Sciatic nerve (tissue), 2 donors: ENCODE measurements at places on chromosomes 2 and 18.
A peak's percentile ranks its signal among the peaks of the same experiment; 100 is the strongest.

- no peak for DNase-seq
Observed at GRCh38 chr2:152055366-152056108, 43.3 kb downstream of the CACNB4 start.

DNA sequence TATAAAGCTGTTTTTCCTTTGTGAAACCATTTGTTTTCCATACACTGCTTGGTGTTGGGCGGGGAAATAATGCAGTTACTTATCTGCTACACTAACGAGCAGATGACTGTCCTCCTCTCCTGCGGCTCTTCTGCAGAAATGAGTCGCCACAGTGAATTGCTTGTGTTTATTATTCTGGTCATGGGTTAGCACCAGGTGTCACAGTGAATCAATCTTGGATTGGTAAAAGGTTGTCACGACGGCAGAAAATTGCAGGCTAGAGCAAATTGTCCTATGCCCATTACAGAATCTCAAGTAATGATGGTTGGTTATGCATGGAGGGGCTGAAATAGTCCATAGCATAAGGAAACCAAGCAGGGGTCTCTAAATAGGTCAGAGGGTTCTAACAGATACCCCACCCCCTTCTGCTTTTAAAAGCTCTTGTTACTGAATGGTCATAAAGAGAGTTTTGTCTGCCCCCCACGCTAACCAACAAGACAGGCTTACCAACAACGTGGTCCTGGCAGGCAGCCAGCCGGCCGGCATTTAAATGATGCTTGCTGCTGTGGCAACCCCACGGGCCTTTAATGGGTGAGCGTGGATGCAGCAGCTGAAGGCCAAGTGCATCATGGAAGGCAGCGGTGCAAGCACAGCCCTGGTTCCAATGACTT is 29.5 kb downstream of the RAB31 start:
- peak; percentile 75 for DNase-seq

- no peak for DNase-seq
Observed at GRCh38 chr2:216086207-216086893, 4.6 kb downstream of the TMEM169 start.

- no peak for DNase-seq
Observed at GRCh38 chr2:25165992-25166875, 2.1 kb downstream of the POMC start.

GRCh38 chr18:24567199-24567598 is 106.8 kb downstream of the HRH4 start:
- DNase-seq = no peak

- DNase-seq = peak; percentile 52
Observed at GRCh38 chr2:43030551-43031307, 195.7 kb downstream of the ZFP36L2 start.

DNA sequence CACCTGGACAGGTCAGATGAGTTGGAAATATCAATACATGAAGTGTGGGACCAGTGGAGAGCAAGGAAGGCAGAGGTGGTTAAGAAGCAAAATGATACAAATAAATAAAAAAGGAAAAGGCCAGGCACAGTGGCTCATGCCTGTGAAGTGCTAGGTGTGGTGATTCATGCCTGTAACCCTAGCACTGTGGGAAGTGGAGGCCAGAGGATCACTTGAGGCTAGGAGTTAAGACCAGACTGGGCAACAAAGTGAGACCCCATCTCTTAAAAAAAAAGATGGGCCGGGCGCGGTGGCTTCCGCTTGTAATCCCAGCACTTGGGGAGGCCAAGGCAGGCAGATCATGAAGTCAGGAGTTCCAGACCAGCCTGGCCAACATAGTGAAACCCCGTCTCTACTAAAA is 2.9 kb downstream of the STON1 start:
- DNase-seq = no peak

GRCh38 chr2:60555783-60556139 is 2.3 kb upstream of the BCL11A start:
- DNase-seq = no peak

GRCh38 chr2:23007631-23008235 is 377.2 kb upstream of the KLHL29 start:
- DNase-seq = no peak

GRCh38 chr2:11338580-11338979 is 5.9 kb downstream of the ROCK2 start:
- no peak for DNase-seq

- DNase-seq = no peak
Observed at GRCh38 chr2:161068670-161069069, 91.6 kb upstream of the TANK start.

- DNase-seq = no peak
Observed at GRCh38 chr2:197786010-197786877, 1.1 kb upstream of the BOLL start.

DNA sequence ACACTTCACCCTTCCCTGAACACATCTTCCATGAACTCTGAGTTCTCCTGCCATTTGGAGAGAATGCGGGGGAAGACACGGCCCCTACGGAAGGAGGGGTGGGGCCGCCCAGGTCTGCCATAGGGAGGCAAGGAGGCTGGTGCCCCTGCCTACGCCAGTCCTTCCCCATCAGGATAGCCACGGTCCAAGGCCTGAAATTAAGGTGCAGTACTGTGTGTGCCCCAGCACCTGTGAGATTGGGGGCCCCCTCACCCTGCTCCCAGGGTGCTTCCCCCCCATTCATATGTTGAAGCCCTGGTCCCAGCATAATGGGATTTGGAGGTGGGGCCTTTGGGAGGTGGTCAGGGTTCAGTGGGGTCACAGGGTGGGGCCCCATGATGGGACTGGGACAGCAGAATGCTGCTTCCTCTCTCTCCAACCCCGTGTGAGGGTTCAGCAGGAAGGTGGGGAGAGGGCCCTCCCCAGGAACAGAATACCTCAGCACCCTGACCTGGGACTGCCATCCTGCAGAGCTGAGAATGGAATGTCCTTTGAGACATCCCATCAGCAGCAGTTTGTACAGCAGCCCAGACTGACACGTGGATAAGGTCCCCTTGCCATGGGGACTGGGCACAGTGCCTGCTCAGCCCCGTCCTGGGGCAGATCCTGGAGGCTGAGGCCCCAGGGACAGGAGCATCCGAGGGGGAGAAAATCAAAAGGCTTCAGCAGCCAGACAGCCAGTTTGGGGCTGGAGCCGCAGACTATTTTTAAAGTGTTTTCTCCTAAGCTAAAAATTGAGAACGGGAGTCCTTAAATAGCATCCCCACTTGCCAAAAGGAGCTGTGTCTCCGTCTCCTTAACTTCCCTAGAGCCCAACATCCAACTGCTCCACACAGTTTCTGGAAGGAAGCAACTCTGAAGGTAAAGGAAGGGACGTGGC is 105.1 kb downstream of the NDUFA10 start:
- DNase-seq = no peak

DNA sequence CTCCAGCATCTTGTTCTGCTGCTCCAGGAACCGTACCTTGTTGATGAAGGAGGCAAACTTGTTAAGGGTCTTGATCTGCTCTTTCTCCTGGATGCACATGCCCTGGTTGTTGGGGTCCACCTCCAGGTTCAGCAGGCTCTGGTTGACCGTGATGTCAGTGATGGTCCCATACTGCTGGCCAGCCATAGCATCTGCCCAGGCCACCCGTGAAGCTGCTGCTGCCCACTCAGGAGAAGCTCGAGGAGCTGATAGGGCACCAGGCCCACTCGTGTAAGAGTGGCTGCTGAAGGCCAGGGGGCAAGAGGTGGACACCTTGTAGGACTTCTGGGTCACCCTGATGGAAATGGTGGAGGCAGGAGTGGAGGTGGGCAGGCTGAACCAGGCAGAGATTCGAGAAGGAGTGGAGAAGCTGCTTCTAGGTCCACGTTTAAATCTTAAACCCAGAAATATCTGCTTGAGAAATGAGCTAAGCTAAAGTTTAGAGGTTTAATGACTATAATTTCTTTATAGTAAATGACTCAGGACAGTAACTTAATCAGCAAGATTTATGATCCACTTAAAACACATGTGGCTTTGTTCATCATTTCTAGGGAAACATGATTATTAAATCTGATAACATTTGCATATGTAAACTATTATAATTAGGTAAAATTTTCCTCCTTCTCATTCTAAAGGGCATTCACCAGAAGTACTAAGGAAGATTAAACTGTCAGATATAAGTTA is 358.7 kb upstream of the SETBP1 start:
- DNase-seq = no peak

- DNase-seq = no peak
Observed at GRCh38 chr2:25608718-25609117, 64.7 kb downstream of the DTNB start.

DNA sequence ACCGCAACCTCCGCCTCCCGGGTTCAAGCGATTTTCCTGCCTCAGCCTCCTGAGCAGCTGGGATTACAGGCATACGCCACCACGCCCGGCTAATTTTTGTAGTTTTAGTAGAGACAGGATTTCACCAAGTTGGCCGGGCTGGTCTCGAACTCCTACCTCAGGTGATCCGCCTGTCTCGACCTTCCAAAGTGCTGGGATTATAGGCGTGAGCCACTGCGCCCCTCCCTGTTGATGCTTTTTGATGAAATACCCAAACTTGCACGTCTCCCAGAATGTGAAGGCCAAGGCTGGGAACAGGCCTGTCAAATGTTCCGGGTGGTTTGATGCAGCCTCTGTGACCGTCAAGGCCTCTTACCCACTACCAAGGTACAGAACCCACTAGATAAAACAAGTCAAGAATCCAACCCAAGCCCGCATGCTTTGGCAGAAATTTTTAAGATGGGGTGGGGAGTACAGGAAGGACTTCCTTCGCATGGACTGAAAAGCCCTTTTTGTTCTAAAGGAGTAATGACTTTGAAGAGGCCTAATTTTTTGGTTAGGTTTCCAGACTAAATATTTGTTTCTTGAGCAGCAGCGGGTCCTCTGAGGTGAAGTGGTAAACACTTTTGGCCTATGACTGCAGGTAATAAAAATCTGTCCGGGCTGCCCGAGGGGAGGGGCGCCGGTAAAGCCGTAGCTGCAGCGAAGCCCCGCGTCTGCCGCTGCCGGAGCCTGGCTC is 3.7 kb upstream of the EVX2 start:
- no peak for DNase-seq

DNA sequence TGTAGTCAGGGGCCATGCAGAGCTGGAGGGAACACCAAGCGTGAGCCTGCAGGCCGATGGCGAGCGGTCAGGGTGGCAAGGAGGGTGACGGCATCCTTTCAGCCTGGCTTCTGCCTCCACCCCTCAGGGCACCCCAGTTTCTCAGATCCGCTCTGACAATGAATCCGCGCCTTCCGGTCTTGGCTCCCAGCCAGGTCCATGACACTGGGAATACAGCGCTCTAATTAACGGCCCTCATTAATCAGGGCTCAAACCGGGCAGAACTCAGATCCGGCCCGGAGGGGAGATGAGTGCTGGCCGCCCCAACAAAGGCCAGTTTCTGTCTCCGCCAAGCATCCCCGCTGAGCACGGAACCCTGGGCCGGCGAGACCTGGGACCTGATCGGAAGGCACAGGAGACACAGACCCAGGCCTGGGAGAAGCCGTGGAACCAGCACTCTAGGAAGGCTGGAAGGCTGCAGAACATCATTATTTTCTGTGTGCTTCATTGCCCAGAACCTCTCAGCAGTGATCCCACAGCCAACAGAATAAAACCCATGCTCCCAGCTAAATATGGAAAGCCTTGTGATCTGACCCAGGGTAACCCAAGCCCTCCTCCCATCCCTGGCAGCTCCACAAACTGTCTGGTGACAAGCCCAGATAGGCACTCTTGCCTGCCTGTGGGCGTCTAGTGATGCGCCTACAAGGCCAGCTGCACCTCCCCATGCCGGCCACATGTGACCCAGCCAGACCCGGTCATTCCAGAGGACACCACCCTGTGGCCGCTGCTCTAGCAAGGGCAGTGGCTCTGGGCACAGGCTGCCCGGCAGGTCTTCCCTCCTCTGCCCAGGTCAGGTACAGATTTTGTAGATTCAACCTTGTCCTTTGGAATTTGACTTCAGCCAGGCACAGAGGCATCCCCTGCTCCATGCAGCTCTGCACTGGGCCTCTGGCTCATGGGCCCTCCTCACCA is 438.7 kb upstream of the MYT1L start:
- DNase-seq = no peak

- no peak for DNase-seq
Observed at GRCh38 chr2:239114616-239115265, 266.9 kb downstream of the TWIST2 start.

DNA sequence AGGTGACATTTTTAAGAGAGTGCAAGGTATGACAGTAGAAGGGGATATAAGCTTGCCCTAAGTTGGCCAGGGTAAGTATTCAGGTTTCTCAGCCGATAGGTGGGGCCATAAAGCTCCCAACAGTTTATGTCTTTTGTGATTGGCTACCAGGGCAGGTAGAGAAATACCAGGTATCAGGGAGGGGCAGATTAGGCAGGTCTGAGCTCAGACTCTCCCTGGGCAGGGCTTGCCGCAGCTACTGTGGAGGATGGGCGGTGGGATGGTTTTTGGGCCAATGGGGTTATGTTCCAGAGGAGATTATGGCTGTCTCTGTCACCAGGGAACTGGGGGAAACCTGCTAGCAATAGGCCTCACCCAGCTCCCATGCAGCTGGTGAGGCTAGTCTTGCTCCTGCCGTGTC is 211.6 kb downstream of the PTH2R start:
- DNase-seq = no peak

- no peak for DNase-seq
Observed at GRCh38 chr2:128490321-128490720, 171.7 kb upstream of the HS6ST1 start.

- DNase-seq = no peak
Observed at GRCh38 chr2:215556979-215557378, 121.1 kb upstream of the FN1 start.

DNA sequence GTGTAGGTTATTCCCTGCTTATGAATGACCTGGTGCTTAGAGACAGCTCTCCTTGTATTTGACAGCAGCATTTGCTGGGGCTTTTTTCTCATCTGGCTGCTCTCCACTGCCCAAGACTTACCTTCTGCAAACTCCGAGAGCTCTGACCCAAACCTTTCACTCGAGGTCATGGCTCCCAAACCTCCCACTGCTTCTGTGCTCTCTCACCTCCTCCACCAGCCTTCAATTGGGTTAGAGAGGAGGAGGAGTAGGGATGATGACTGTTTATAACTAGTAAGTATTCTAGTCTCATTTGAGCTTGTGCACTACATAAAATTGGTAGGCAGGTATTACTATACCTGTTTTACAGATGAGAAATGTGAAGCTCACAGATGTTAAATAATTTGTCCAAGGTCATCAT is 40.1 kb downstream of the LIMS1 start:
- no peak for DNase-seq

DNA sequence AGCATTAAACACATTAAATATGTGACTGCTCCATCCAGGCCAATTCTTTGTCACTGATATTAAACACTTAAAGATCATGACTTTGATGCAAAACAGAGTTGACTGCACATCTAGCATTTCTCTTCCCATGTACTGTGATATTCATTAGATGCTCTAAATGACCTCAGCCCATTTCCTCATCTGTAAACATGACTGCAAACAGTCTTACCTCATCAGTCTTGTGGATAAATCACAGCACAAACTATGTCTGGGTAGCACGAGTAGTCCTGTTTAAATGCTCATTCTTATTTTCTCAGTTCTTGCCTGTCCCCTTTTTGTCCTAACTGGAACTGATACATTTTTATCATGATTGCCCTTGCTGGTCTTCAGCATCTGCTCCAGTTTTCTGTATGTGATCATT is 1974.8 kb upstream of the LRRTM1 start:
- DNase-seq = no peak

- DNase-seq = no peak
Observed at GRCh38 chr2:101157272-101157671, 6.1 kb upstream of the TBC1D8 start.
